ENCODE measurements at places on chromosomes 3 and 15.

- DNase-seq = no peak
Measured at GRCh38 chr15:79815468-79815867, 81.3 kb downstream of the MTHFS start.

DNA sequence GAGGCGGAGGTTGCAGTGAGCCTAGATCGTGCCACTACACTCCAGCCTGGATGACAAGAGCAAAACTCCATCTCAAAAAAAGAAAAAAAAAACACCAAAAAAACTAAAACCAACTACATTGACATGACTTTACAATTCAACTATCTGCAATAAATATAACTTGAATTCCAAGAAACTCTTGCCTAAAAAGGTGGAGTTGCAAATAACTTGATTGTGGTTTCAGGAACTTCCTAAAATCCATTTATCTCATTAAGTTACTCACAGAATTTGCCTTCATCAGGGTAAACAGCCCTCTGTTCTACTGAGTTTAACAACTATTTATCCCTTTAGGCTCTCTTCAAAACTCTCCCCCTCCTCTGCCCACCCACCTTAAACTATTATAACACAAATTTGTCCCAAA is 2.7 kb upstream of the MAPK6 start:
- no peak for DNase-seq

DNA sequence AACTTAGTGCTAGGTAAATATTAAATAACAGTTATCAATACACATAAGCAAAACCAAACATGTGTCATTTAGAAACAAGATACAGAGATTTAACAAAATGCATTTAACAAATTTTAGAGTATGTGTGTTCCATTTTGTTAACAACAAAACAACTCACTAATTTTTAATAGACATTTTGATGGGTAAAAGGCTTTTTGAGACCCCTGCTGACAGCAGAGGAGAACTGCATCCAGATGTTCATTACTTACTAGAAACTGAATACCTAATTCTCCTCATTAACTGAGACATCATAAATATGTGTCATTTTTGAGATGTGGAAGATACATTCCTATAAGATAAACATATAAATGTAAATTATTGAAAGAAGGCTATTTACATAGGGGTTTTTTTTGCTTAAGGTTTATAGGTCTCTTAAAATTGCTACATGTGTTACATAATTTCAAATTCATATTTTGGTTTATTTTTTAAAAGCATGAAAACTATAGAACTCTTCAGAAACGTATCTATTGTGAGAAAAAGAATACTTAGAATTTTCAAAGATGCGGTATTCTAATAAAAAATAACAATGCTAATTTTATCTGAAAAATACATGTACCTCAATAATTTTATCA is 1009.8 kb downstream of the TUSC7 start:
- DNase-seq = no peak

DNA sequence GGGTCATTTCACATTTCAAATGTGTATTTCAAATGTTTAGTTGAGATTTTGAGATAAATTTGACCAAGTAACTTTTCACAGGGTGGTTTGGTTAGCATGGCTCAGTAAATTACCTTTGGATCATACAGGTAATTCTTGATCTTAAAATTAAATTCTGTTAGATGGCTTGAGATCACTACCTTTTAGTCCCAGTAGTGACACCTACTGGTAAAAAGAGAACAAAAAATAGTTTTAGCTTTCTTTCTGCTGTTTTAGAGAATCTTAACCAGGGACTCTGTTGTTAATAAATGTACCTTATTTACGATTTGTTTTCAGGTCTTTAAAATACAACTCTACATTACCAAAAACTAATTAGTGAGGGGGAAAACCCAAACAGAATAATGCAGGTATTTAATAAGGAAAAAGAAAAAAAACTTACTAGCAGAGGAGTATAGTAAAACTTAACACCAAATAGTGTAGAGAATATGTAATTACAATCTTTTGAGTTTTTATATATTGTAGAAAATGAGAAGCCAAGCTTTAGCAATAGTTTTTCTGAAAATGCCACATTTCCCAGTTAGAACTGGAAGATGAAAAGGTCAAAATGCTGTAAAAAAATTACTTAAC is 620.3 kb upstream of the AGTR1 start:
- DNase-seq = no peak

DNA sequence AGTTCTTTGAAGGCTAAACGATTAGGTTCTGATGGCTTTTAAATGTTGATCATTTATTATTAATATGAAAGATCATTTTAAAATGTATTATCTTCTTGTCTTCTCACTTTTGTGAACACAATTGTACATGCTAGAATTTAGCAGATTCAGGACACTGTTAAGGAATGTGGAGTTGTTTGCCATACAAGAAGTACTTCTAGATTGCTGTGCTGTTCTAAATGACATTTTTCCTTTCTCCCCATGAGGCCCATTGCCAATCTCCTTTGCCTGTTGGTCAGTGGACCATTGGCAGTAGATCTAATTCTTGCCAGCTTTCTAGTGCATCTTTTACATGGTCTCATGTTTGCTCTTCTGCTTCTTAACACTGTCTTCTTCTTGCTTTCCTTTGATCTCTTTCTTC is 242.3 kb downstream of the MECOM start:
- DNase-seq = no peak

- DNase-seq = no peak
Measured at GRCh38 chr3:37639922-37640321, 221.8 kb upstream of the CTDSPL start.

- DNase-seq = no peak
Measured at GRCh38 chr15:59205839-59206622, 612 bp upstream of the LDHAL6B start.

DNA sequence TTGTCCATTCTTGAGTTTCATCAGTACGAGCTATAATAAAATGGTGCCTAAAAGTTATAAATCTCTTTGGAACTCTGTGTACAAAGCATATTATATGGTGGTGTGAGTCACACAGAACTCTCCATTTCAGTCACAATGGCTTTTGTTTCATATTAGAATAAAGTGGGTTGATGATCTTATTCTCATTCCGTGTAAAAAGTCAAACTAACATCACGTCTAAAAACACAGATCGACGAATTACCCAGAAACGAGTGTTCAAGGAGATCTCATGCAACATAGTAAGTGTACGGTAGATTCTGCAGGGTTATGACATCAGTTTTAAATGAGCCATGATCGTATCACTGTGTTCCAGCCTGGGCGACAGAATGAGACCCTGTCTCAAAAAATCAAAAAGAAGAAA is 122.4 kb downstream of the FOXP1 start:
- no peak for DNase-seq

GRCh38 chr15:71195242-71195641 is 80.0 kb downstream of the THSD4 start:
- DNase-seq = no peak

GRCh38 chr3:116059421-116060096 is 385.7 kb downstream of the LSAMP start:
- no peak for DNase-seq

DNA sequence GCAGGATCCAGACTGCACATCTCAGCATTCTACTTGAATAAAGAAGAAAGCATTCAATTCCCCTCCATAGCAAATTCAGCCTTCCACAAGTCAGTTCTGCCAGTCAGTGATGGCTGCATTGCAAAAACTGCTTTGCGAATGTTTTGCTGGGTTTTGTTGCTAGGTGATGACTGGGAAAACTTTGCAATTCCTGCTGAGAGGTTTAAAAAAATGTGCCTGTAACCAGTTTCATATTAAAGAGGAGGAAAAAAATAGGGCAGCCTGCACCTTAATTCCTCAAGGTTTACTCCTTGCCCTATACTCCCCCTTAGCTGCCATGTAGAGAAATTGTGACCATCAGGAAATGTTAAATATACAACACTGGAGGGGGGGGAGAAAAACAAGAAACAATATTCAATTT is 225.6 kb upstream of the ATP11B start:
- DNase-seq = no peak

DNA sequence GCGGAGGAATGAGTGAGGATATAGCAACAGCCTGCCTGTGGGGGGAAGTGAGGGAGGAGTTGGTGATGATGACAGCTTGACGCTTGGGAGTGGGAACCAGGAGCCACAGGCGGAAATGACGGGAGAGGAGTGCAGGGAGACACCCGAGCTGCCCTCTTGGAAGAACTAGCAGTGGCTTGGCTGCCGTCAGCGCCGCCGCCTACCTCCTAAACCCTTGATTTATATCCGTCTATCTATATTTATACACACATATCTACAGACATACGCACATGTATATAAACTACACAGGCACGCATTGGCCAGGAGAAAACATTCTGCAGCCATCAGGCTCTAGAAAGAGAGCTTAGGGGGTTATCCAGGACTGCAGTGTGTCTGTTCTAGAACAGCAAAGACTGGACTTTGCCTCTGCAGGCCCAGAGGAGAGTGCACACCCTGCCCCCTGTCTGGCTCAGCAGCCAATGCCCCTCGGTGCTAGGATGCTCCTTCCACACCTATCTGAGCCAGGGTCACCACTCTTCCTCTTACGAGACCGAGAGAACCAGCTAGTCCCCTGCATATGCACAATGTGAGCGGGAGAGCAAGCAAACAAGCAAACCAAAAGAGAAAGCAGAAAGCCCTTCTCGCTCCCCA is 45.3 kb upstream of the MAGEF1 start:
- DNase-seq = no peak

DNA sequence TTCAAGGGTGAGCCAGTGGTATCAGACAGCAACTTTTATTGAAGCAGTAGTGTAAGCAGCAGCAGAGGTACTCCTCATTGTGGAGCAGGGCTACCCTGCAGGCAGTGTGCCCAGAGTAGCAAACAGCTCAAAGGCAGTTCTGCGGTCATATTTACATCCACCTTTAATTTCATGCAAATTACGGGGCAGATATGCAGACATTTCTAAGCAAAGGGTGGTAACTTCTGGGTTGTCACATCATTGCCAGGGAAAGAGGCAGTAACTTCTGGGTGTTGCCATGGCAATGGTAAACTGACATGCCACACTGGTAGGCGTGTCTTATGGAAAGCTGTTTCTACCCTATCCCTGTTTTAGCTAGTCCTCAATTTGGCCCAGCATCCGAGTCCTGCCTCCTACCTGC is 46.5 kb upstream of the CLDN18 start:
- DNase-seq = no peak

DNA sequence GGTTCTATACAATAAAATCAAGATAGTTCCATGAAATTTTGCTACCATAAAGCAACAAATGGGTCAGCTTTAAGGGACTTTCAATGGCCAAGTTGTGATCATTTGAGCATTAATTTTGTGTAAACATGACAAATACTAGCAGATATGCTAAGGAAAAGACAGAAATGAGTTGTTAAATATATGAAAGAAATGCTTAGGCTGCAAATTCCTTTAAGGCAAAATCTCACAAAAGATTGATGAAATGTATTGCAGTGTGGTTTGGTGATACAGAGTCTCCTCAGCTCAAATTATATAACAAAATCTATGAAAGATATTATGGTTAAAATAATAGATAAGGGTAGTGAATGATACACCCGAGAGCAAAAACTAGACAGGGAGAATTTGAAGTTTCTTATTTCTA is 377.2 kb downstream of the RAP2B start:
- no peak for DNase-seq

GRCh38 chr15:80052597-80053304 is 6.7 kb upstream of the ZFAND6 start:
- DNase-seq = no peak

DNA sequence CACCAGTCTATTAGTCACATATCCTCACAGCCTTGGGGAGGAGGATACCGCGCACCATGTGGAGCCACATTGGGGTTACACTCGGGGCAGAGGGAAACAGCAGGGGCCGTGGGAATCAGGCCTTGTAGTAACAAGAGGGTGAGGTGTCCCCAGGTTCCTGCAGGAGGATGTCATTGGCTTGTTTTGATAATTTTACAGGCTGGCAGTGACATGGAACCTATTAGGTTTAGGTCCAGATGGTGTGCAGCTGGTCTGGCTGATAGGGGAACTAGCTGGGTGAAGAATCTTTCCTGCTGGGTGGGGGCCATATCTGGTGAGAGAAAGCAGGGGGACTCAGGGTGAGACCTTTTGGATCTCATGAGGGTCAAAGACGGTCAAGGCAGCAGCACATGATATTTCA is 9.8 kb upstream of the MEF2A start:
- no peak for DNase-seq

GRCh38 chr15:87817553-87817952 is 439.0 kb downstream of the NTRK3 start:
- no peak for DNase-seq

DNA sequence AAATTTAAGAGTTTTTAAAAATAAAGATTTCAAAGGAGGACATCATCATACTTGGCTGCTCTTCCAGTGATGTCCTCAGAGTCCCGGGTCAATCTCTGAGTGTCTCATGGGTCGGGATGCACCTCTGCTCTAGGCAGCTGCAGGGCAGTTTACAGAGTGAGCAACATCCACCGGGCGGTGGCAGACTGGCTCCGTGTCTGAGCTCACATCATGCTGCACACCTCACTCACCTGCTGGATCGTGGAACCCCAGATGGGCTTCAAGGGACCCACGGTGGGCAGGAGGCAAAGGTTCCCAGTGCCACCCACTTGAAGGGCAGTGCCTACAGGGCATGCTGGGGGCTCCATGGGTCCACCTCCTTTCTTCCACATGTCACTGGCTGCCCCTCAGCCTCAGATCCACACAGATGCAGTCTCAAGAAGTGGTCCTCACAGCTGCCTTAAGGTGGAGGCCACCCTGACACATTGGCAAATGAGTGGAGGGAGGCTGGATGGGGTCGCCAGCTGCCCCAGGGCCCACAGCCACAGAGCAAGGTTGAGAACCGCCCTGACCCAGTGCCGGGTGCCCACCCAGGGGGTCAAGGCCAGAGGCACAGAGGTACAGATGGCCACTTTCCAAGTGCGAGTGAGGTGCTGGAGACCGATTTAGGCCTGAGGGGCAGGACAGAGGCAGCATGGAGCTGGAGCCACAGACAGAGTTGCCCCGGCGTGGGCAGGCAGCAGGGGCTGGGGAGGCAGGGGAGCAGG is 25.2 kb downstream of the CYFIP1 start:
- DNase-seq = no peak

DNA sequence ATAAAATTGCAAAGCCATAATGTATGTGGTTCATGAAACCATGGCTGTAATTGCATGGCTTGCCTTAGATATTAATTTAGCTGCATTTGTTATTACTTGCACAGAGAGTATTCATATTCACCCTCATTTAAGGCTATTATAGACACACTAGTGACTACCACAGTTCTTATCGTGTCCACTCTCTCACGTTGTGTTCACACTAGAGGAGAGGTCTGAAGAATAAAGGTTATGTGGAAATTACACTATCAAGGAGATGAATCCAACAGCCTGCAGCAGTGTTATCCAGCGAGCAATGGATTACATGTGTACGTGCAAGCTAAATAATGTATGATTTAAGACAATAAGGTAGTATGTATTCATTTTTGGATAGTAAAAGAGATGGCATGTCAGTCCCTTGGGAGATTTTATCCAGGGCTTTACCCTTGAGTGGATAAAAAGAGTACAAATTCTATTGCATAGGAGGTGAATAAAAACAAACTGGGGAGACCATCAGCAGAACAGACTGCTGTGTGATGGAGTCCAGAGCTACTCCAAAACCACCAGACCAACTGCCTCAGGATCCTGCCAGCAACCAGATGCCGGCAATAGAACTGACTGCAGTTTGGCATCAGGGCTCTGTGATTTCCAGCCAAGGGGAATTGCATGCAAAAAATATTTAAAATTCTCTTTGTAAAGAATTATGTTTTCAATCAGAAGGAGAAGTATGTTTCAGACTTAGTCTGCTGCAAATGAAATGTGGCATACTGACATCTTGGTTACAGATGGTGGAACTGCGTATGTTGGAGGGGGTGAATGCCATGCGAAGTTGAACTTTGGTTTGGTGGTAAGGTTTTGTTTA is 146.6 kb downstream of the RBMS3 start:
- DNase-seq = no peak

All from stimulated activated CD8-positive, alpha-beta memory T cell treated with anti-CD3 and anti-CD28 coated beads, Interleukin-12 subunit alpha, Interleukin-12 subunit beta, amount 100 ng/mL, for 4 hours (primary cell).